ENCODE measurements at places on chromosomes 5 and 9. TPM values are rescaled to one million over a fixed set of nuclear protein-coding genes. Genes with fewer than 3 reads are reported as not detected.

DNA sequence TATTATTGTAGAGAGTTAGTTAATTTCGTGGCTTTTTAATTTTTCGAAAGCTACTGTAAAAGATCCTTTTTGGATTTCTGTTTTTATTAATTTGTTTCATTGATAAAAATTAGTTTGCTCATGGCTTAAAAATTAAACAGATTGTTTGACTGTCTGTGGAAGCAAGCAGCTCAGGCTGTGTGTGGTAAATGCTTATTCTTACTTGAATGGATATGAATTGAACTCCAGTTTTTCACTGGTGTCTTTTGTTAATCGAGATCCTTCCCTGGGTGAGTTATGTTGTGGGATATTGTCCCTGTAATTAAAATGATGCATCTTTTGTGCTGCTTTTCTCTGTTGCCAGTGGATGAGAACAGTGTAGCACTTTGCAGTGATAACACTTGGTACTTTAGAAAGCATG, 75.3 kb downstream of the PIK3R1 start:
- no peak for DNase-seq
- peaks cover 30% of the 10 kb centered on the region for H3K36me3 ChIP-seq
- H3K27me3 ChIP-seq, result peaks cover 23% of the 10 kb centered on the region
- H3K4me3 ChIP-seq, result no peak overlapping the region

- peaks cover 24% of the 10 kb centered on the region for H3K36me3 ChIP-seq
- no peak overlapping the region for H3K4me3 ChIP-seq
- no peaks in the 10 kb centered on the region for H3K4me1 ChIP-seq
- peaks cover 2% of the 10 kb centered on the region for H3K27me3 ChIP-seq
- H3K27ac ChIP-seq, result no peak overlapping the region
These were observed 32.1 kb downstream of the UBTD2 start for GRCh38 chr5:172251419-172251818.

DNA sequence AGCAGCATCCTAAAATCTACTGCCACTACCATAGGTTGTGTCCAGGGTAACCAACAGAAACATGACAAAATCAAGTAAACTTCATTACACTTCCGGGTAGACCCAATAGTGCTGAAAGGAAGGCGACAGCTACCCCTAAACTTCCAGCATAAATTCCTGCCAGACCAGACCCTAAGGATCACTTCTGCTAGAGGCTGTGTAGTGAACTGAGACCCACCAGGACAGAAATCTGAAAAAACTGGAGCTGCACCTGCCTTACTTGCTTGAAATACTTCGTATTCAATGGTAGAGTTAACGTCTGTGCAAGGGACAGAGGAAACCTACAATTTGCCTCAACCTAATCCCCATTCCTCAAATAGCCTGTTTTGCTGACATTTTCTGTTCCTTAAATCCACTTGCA, 1.0 kb upstream of the SECISBP2 start:
- H3K36me3 ChIP-seq, result peaks cover 5% of the 10 kb centered on the region

GRCh38 chr5:13348568-13348967, 595.9 kb downstream of the DNAH5 start:
- no peak overlapping the region for H3K27ac ChIP-seq
- no peaks in the 10 kb centered on the region for H3K4me1 ChIP-seq
- DNase-seq, result no peak
- no peak overlapping the region for H3K4me3 ChIP-seq
- peaks cover 1% of the 10 kb centered on the region for H3K27me3 ChIP-seq

Gene ZDHHC12
- 66.6 TPM for polyA plus RNA-seq

- H3K27me3 ChIP-seq, result peaks cover 2% of the 10 kb centered on the region
- H3K4me3 ChIP-seq, result no peak overlapping the region
- no peak overlapping the region for H3K27ac ChIP-seq
- H3K4me1 ChIP-seq, result peaks cover 3% of the 10 kb centered on the region
- no peak for DNase-seq
These were observed 39.3 kb upstream of the RICTOR start for GRCh38 chr5:39113354-39113953.

- no peaks in the 10 kb centered on the region for H3K36me3 ChIP-seq
- no peak overlapping the region for H3K27ac ChIP-seq
These were observed 13.6 kb upstream of the CFAP157 start for GRCh38 chr9:127693143-127693542.

GRCh38 chr5:157989296-157989695, 130.4 kb upstream of the CLINT1 start:
- no peak for DNase-seq
- H3K4me1 ChIP-seq, result peaks cover 5% of the 10 kb centered on the region
- H3K4me3 ChIP-seq, result no peak overlapping the region
- peaks cover 3% of the 10 kb centered on the region for H3K36me3 ChIP-seq
- peaks cover 10% of the 10 kb centered on the region for H3K27me3 ChIP-seq
- H3K27ac ChIP-seq, result no peak overlapping the region

GRCh38 chr5:35668794-35669193, 51.1 kb downstream of the SPEF2 start:
- DNase-seq, result no peak
- H3K27ac ChIP-seq, result no peak overlapping the region
- peaks cover 16% of the 10 kb centered on the region for H3K36me3 ChIP-seq
- no peak overlapping the region for H3K4me3 ChIP-seq
- no peaks in the 10 kb centered on the region for H3K27me3 ChIP-seq

GRCh38 chr9:98108531-98109031, 10.4 kb downstream of the TRIM14 start:
- peak overlapping the region; percentile 87 for H3K27ac ChIP-seq
- peaks cover 37% of the 10 kb centered on the region for H3K36me3 ChIP-seq
- peak overlapping the region; percentile 79 for H3K4me3 ChIP-seq

DNA sequence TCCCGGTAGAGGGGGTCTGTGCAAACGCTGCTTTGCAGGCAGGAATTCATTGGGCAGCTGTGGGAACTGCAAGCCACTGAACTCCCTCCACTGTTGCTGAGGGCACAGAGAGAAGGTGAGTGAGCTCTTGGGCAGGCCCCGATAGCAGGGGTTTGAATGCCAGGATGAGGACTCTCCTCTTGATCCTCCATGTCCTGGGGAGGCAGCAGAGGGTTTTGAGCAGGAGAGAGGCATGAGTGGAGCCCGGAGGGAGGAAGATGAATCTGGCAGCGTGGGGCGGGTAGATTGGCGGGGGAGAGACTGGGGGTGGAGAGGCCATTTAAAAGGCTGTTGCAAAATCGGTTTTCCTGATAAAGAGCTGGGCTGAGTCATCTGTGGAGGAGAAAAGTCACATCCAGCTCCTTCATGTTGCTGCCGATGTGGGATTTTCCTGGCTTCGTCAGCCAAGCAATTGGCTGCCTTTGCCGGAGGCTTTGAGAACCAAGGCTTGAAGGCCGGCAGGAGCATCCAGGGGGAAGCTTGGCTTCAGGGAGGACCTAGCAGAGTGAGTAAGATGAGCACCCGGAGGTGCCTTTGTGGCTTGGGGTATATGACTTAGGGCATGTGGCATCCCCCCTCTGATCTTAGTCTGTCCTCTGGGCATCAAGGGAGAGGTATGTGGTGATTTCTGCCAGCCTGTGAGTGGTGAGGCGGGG, at the start of gene SYNPO:
Gene SYNPO, plus strand, starts transcription at position 350 of the 695 bp plus-strand sequence. CDS start 7,616 bp downstream, outside the sequence.
- no peak within 1 kb of the TSS for H3K4me3 ChIP-seq
- no peaks in the 10 kb centered on the region for H3K4me1 ChIP-seq
- no peaks in the 10 kb centered on the region for H3K27me3 ChIP-seq
- no peak for DNase-seq
- no peak within 1 kb of the TSS for H3K27ac ChIP-seq

DNA sequence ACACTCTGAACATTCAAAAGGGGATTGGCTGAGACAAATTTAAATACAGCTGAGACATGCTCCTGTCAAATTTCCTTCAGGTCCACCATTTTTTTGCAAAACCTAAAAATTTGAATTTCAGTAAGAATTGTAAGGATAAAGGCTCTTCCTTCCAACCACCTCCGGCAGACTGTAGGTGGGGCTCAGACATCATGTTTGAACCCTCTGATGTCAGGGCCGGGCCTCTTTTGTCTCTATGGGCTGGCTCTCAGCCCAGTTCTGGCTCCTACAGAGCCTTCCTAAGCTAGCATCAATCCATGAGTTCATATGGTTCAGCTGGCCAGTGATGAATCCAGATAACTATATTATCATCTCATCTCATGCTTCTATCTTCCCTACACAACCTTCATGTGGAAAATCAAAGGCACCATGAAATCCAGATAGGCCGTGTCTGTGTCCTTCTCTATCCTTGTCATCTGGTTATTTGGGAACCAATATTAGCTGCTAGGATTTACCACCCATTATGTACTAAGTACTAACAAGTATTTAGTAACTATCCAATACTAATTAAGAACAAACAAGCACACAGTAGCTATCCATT, 44.2 kb downstream of the NIPSNAP3B start:
- H3K27me3 ChIP-seq, result peaks cover 3% of the 10 kb centered on the region
- H3K4me3 ChIP-seq, result no peak overlapping the region
- no peaks in the 10 kb centered on the region for H3K4me1 ChIP-seq
- DNase-seq, result no peak
- H3K27ac ChIP-seq, result no peak overlapping the region
- no peaks in the 10 kb centered on the region for H3K36me3 ChIP-seq

GRCh38 chr5:150618588-150619281, 21.7 kb upstream of the SYNPO start:
- DNase-seq, result no peak
- no peaks in the 10 kb centered on the region for H3K4me1 ChIP-seq
- no peaks in the 10 kb centered on the region for H3K36me3 ChIP-seq
- H3K27me3 ChIP-seq, result peaks cover 6% of the 10 kb centered on the region
- no peak overlapping the region for H3K27ac ChIP-seq

Gene SLC45A2
- polyA plus RNA-seq, result not detected

All from immature natural killer cell (primary cell).